ENCODE measurements at places on chromosomes 12 and 14. TPM values are rescaled to one million over a fixed set of nuclear protein-coding genes. Genes with fewer than 3 reads are reported as not detected.

Gene MANSC4
- not detected for total RNA-seq

Gene NKX2-1
- not detected for total RNA-seq

GRCh38 chr12:11805680-11806079, 156.2 kb downstream of the ETV6 start:
- DNase-seq: no peak

GRCh38 chr12:15227004-15227679, 5.9 kb upstream of the RERG start:
- DNase-seq: peak; percentile 80

Gene WDHD1
- 2.0 TPM for total RNA-seq

DNA sequence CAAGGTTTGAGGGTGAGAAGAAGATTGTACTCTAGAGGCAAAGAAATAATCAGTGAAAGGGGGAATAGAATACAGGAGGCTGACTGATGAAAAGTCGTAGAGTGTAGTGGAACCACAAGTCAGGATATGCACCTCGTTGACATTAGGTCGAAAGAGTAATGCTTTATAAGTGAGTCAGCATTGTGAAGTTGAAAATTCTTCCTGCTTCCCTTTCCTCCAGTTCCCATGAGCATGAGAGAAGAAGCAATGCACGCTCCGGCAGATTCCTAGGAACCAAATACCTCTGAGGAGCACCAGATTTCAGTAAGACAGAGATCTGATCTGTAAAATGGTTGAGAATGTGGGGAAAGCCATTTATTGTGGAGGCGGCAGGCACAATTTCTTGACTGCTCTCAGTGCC, 16.5 kb downstream of the CCER1 start:
- no peak for DNase-seq
